ENCODE measurements at places on chromosomes 4 and X.

DNA sequence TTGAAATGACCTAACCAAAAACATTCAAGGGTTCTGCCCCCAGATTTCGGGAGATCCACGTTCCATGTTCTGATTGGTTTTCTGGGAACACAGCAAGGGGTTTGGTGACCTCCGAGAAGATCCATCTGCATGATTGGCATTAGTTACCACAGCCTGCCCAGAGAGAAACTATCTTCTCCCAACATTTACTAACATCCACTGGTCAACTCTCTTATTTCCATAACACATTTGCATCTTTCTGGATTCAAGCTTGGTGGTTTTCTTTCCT, 15.6 kb downstream of the SHOX start:
- no peak for DNase-seq

GRCh38 chr4:30386266-30386895, 333.8 kb upstream of the PCDH7 start:
- DNase-seq, result no peak

- DNase-seq, result no peak
These were observed 21.0 kb downstream of the EPGN start for GRCh38 chr4:74329307-74329706.

DNA sequence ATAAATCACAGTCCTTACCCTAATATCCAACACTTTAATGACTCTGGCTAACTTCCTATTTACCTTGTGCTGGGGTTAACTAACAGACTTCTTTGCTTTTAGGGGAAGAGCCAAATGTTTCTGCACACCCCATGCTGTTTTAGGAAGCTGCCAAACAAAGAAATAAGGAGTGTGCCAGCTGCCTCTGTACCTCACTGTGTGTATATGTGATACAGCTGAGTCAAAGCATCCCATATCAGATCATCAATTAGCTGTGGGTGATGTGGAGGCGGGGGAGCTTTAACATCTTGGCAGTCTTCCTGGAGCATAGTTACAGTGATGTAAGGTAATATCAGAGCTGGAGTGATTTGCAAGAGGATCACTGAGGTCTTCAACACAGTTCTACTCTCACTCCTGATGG, 95.4 kb downstream of the COL25A1 start:
- no peak for DNase-seq

DNA sequence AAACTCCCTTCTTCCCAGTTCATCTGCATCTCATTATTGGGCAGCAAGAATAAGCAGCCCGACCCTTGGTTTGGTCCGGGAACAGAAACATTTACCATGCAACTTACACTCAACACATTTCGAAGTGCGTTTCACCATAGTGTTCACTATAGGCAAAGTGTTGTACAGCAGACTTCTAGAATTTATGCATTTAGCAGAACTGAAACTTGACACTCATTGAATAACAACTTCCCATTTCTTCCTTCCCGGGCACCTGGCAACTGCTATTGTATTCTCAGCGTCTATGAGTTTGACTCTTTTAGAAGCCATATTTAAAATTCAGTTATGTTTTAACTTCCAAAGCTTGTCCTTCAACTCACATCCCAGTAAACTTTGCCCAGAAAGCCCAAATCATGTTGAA, 840.6 kb downstream of the NLGN4X start:
- DNase-seq, result no peak

- DNase-seq, result no peak
These were observed 55.9 kb downstream of the RBM47 start for GRCh38 chr4:40573593-40574311.

DNA sequence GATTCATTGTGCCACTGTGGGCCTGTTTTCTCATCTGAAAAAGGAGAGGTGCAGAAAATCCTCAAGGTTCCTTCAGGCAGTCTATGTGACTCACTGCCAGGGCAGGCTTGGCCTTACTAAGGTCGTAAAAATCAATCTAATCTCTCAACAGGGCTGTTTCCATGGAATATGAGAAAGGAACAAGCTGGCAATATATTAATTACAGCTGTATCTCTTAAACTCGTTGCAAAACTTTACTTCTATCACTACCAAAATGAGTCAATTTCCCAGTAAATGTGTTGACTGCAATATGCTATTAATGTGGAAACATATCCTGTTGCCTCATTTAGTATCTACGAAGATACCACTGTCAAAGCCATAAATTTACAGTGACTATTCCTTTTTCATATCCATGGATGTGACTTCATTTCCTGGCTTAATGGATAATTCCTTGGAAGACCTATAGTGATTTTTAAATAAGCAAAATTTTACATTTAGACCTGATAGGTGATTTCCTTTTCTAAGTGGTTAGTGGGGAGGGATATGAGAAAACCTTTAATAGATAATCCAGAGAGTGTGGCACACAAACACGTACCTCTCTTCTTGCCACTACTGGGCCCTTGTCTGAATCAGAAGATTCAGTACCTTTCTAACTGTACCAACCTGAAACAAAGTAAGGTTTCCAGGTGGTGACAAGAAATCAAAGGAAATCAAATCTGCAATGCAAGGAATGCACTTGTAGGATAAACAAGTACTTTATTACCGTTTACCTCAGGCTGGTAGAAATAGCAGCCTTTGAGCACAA, 127.4 kb upstream of the FTHL17 start:
- no peak for DNase-seq

DNA sequence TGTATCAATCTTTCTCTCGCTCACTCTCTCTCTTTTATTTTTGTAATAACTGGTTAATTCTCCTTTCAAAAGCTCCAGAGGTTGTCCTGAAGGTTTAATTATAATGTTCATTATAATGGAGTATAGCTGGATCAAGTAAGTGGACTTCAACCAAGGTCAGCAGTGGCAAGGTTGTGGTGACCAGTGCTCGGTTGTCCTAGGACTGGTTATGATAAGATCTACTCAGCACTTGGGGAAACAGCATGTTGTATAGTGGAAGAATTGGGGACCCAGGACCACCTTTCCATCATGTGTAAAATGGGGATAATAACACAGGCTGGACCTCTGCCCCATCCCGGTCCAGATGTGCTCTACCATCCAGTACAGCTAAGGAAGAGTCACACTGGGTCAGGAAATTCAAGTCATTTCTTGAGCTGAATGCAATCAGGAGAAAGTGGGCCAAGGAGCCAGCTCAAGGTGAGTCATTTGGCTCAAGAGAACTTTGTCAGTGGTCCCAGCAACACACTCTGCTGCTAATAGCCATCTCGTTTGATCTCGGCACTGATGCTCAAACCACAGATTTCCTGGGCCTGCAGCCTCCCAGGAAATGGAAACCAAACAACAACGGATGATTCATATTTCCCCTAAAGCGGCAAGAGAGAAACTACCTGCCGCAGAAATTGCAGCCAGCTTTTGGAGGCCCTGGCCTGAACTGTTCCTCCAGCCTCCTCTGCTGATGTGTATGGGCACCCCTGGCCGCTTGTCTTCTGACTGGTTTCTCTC, 123.6 kb upstream of the RBPJ start:
- no peak for DNase-seq

DNA sequence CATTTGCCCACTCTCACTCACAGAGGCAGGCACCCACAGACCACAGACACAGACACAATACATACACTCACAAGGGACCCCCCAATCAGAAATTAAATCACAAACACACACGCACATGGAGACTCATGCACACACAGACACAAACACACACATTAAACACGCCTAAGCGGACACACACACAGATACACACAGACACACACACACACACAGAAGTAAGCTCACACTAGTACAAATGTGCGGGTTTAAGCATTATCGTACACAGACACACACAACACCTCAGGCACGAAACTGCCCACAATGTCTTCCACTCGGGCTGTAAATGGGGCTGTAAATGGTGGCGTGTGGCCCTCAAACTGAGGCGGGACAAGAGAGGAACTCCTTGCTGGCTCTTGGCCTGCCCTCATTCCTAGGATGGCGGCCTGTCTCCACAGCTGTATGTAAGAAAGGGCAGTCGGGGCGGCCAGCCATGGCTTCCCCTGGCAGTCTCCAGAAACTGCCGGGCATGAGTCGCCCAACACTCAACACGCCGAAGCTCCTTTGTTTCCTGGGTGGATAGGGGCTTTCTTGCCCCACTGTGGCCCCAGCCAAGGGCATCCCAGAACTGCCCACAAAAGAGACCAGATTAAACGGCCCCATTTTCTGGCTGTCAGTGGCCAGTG, 53.9 kb downstream of the NBDY start:
- no peak for DNase-seq

DNA sequence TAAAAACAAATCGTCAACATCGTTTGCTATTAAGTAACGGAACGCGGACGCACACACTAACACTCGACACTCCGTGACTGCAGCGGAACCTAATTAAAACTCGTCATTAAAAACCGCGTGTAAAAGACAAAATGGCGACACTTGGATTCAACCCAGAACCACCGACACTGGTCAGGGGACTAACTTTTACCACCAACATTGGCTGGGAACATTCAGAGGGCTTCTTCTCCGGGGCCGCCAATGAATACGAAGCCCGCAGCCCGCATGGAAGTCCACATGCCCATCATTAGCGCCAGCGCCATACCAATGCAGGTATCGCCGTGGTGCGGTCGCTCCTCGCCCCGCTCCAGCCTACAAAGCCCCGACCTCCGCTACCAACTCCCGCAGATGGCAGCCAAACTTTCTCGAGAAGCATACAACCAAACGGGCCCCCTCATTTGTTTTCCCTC, 498 bp downstream of the RBMX start:
- DNase-seq, result peak; percentile 14

DNA sequence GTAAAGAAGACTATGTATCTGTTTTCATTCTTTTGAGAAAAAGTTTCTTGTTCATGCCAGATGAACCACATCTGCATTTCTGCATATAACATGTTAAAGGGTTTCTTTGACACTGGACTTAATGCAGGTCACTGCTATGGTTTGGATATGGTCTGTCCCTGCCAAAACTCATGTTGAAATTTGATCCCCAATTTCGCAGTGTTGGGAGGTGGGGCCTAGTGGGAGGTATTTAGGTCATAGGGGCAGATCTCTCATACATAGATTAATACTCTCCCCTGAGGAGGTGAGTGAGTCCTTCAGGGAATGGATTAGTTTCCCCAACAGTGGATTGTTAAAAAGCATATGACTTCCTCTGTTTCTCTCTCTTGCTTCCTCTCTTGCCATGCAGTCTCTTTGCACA, 45.9 kb upstream of the TMEM33 start:
- DNase-seq, result no peak

- DNase-seq, result no peak
These were observed 1.2 kb upstream of the CDK16 start for GRCh38 chrX:47217121-47217851.

GRCh38 chr4:25129917-25130316, 30.3 kb downstream of the SEPSECS start:
- no peak for DNase-seq

DNA sequence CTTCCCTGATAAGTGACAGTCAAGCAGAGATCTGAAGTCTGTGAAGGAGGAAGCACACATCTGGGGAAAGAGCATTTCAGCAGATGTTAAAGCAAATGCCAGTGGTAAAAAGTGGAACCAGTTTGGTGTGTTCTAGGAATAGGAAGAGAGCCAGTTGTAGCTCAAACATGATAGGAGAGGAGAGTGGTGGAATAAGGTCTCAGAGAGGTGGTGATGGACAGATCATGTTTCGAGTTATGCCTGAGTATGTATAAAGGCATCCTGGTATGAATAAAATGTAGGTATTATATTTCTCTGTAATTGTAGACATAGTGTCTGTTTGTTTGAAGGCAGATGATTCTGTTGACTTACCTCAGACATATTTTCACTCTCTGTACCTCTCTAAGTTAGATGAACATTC, 89.1 kb downstream of the LARP7 start:
- no peak for DNase-seq

GRCh38 chr4:56286763-56287162, 100.5 kb downstream of the AASDH start:
- DNase-seq, result no peak

DNA sequence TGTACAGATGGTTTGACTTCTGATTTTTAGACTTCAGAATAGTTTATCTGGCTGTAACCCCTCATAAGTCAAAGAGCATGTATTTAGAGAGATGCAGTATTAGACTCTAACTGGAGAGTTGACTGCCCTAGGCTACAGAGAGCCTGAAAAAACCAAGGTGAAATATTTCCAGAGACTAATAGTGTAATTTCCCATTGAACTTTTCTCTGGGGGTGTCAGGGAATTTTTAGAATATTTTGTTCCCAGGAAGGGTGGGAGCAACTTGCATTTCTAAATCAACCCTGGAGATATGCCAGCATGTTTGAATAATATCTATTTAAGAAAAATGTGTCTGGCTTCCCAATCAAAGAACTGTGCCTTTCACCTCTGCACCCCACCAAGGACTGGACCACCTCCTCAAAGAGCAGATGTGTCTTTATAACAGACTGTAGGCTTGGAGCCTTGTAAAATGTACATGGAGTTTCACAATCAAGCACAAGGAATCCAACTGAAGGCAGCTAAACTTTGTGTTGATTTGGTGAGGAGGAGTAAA, 2.0 kb downstream of the ANXA3 start:
- no peak for DNase-seq

DNA sequence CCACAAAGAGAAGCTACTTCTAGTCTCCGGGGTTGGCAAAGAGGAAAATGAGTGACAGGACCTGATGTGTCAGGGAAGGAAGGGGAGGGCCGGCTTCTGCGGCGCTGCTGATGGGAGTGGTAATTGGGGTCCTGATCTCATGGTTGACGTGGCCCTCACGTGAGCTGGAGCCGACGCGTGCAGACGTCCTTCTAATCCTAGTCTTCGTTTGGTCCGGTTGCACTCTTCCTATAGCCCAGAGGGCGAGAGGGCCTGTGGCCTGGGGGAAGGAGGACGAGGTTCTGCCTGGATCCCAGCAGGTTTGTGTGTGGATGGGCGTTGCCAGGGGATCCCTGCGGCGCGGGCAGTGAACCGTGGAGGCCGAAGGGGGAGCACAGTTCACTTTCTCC, at the start of gene ARMCX1:
ARMCX1 (plus strand) TSS at position 186 of the 389 bp plus-strand sequence. CDS start 2,384 bp downstream, outside the sequence.
- peak; percentile 72 for DNase-seq

DNA sequence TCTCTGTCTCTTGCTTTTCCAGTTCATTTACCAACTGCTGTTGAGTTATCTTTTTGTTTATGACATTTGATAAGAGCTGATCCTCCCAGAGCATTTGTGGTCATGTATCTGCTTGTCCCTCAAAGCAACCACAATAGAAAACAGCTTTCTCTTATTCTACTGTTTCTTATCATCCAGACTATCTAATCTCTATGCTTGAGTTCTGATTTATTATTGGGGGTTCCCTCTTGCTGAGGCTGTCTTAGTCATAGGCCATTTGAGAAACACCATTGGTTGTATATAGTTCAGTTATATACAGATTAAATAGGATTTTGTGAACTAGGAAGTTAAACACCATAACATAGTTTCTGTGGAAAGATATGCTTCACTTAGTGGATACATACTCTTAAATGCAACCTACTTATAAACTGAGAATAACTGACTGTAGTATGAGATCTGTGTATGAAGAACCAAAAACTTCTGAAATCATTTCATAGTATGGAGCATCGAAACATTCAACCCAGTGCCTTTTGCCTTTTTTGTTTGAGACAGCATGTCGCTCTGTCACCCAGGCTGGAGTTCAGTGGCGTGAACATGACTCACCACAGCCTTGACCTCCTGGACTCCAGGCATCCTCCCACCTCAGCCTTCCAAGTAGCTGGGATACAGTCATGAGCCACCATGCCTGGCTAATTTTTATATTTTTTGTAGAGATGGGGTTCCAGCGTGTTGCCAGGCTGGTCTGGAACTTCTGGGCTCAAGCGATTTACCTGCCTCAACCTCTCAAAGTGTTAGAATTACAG, 75.8 kb downstream of the STIM2 start:
- DNase-seq, result no peak

GRCh38 chrX:17595456-17596035, 141.7 kb upstream of the SCML1 start:
- no peak for DNase-seq

GRCh38 chr4:42442601-42443000, 45.3 kb downstream of the SHISA3 start:
- DNase-seq, result no peak
